HS-27A (cell line): ENCODE measurements at places on chromosomes 1 and 21.

- DNase-seq: no peak
Measured at GRCh38 chr1:213993929-213994328, 6.2 kb downstream of the PROX1 start.

GRCh38 chr1:29389533-29390041 is 153.3 kb downstream of the PTPRU start:
- DNase-seq: no peak

DNA sequence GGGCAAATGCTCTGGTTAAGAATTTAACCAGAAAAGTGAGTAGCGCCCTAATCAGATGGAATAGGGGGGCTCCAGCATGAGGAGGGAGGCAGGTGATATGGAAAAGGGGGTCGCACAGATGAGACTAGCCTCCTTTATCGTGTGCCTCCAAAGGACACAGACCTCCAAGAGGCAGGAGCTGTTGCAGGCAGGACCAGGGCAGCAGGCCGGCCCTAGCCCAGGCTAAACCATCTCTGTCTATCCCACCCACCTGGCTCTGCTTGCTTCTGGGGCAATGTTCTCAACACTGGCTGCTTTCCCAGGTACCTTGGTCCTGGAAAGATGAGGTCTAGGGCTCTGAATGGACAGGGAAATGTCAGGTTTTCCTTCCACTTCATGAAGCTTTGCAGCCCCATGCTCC is 36.3 kb downstream of the C2CD2 start:
- no peak for DNase-seq

GRCh38 chr1:207868774-207869721 is 41.9 kb downstream of the CD34 start:
- DNase-seq: no peak
